ENCODE measurements at places on chromosomes 4 and X.

DNA sequence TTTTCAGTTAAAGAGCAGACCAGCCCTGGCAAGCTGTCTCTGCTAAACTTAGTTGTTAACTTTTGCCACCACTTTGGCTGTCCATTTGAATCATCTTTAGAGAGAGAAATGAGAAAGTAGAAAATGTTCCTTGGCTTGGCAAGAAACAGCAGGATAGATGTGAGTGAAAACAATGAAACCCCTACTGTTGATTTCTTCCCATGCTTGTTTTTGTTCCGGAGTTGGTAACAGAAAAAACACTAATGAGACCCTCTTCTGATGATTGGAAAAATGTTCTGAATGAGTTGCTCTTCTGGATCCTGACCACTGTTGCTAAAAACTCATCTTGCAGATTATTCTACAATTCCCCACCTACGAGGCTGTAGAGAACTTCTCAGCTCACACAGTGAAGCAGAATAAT lies 203.3 kb downstream of the MAPK10 start:
- DNase-seq = no peak

DNA sequence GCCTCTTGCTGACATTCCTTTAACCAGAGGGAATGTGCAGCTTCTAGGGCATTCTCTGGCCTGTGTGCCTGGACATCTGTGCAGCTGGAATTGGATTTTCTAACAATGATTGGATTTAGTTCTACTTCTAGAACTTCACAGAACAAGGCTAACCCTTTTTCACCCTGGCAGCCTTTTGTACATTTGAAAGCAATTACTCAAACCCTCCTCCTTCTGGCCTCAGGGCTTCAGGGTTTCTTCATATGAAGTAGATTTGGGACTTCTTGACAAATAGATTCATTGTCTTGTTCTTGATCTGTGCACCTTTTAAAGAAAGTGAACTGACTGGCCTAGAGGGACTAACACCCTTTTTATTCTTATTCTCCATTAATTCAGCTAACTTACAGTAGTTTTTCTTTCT lies 30.1 kb downstream of the SPATA18 start:
- no peak for DNase-seq

DNA sequence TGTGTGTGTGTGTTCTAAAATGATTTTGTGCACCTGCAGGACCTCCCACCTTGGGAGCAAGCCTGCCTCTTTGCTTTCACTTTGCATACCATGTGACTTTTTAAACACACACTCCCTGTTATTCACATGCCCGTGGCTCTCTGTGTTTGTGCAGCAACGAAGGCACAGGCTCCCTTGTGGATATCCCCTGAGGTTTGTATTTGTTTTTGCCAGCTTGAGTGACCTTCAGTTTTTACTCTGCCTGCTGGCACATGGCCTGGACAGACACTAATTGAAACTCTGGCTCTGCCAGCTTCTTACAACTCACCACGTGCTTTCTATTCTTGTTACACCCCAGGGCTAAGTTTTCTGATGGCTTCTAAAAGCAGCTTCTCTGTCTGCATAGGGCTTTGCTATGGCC lies 885.8 kb downstream of the SH3BGRL start:
- DNase-seq = no peak

DNA sequence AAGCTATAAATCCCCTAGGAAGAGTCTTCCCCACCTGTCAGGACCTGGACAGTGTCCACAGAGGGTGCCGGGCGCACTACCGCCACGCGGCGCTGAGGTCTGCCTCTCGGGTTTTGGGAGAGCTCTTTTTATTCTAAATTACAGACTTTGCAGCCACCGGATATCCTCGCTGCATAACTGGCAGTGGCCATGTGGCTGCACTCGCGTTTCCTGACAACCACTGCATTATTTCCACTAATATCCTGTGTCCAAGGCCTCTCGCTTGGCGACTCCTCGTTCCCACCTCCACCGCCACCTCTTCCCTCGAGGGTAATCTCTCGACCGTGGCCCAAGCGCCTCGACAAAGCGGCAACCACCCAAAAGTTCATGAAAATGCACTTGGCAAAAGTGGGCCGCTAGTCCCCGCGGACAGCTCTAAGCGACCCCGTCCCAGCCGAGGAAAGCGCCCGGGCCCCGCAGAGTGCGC lies 512 bp upstream of the TMEM131L start:
- no peak for DNase-seq

DNA sequence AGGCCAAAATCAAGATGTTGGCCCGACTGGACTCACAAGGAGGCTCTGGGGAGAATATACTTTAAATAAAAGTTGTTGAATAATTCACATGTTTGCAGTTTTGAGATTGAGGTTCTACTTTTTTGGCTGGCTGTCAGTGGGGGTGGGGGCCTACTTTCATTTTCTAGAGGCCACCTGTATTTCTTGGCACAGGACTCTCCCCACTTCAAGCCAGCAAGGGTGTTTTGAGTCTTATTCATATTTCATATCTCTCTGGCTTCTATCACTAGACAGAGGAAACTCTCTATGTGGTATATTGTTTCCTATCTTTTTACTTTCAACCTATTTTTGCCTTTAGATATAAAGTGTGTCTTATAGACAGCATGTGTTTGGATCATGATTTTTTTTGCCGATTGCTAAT lies 266.4 kb downstream of the PRR32 start:
- DNase-seq = no peak

DNA sequence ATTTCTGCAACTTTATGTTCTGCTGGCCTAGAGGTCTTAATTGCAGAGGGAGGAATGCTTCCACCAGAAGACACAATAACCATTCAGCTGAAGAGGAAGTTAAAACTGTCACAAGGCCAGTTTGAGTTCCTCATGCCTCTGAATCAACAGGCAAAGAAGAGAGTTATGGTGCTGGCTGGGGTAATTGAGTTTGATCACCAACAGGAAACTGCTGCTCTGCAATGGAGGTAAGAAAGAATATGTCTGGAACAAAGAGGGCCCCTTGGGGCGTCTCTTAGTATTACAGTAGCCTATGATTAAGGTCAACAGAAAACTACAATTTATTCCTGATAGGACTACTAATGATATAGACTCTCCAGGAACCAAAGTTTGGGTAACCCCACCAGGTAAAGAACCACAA lies 744.0 kb downstream of the FSTL5 start:
- no peak for DNase-seq

Measured in naive thymus-derived CD4-positive, alpha-beta T cell (primary cell).